Endothelial cell of umbilical vein (primary cell): ENCODE measurements at places on chromosomes 4 and X. TPM values are rescaled to one million over a fixed set of nuclear protein-coding genes. Genes with fewer than 3 reads are reported as not detected.

The PABPC4L gene
- 1.3 and 1.6 TPM in 2 replicates for total RNA-seq

The TREX2 gene
- total RNA-seq, result 0.82 and 1.9 TPM in 2 replicates

The HPGDS gene
- total RNA-seq, result not detected in 2 replicates

The CSN3 gene
- total RNA-seq, result not detected in 2 replicates

The UCP1 gene
- not detected in 2 replicates for total RNA-seq

The ETDB gene
- total RNA-seq, result not detected in 2 replicates

The FAM47A gene
- total RNA-seq, result not detected in 2 replicates

The ASB11 gene
- 0.15 TPM in 1 of 2 replicates, not detected in the other for total RNA-seq

The PPP2R2C gene
- 0.09 TPM in 2 replicates for total RNA-seq

The FAM199X gene
- total RNA-seq, result 16.8 and 18.1 TPM in 2 replicates

The CETN2 gene
- total RNA-seq, result 28.2 and 28.6 TPM in 2 replicates

The ZNF630 gene
- 1.5 and 1.6 TPM in 2 replicates for total RNA-seq

The MAGEH1 gene
- total RNA-seq, result 15.1 and 15.8 TPM in 2 replicates

The XKRX gene
- 0.88 and 1.5 TPM in 2 replicates for total RNA-seq

The SPIN2A gene
- 0.75 and 0.76 TPM in 2 replicates for total RNA-seq

The SLC25A53 gene
- 5.7 and 6.3 TPM in 2 replicates for total RNA-seq

The CHRDL1 gene
- total RNA-seq, result not detected in 2 replicates

The USP17L26 gene
- not detected in 2 replicates for total RNA-seq

The MEPE gene
- not detected in 2 replicates for total RNA-seq

The C4orf46 gene
- total RNA-seq, result 19.3 and 19.6 TPM in 2 replicates

The TEX13B gene
- total RNA-seq, result not detected in 2 replicates

The FBXW7 gene
- total RNA-seq, result 27.9 and 28.1 TPM in 2 replicates

The ARAP2 gene
- 0.16 TPM in 1 of 2 replicates, not detected in the other for total RNA-seq

The PCYT1B gene
- total RNA-seq, result 0.90 and 1.3 TPM in 2 replicates

The HSD17B10 gene
- total RNA-seq, result 81.4 and 82.3 TPM in 2 replicates

The USP17L10 gene
- not detected in 2 replicates for total RNA-seq

The CENPVL2 gene
- total RNA-seq, result not detected in 2 replicates

The LRCH2 gene
- 4.6 and 4.7 TPM in 2 replicates for total RNA-seq

The DOK7 gene
- total RNA-seq, result not detected in 2 replicates

The EFHC2 gene
- total RNA-seq, result not detected in 2 replicates

The BEX3 gene
- total RNA-seq, result 227 and 233 TPM in 2 replicates

The DDX60 gene
- total RNA-seq, result 7.9 and 9.3 TPM in 2 replicates

The RTL5 gene
- 1.7 and 2.1 TPM in 2 replicates for total RNA-seq

The DCAF12L1 gene
- 23.2 and 25.7 TPM in 2 replicates for total RNA-seq

The C1QTNF7 gene
- not detected in 2 replicates for total RNA-seq

The CXCL8 gene
- 5.2 and 12.6 TPM in 2 replicates for total RNA-seq

The LINC00632 gene
- 12.7 and 16.3 TPM in 2 replicates for total RNA-seq

The HCCS gene
- 35.2 and 39.3 TPM in 2 replicates for total RNA-seq

The RAB39B gene
- not detected in 2 replicates for total RNA-seq

The ZNF157 gene
- total RNA-seq, result not detected in 2 replicates

The TMSB15C gene
- 6.9 and 7.0 TPM in 2 replicates for total RNA-seq

The CNGA1 gene
- total RNA-seq, result not detected in 2 replicates
